ENCODE measurements at places on chromosomes 13 and 19.

- DNase-seq: no peak
Observed at GRCh38 chr13:24249624-24250023, 59.8 kb upstream of the C1QTNF9 start.

DNA sequence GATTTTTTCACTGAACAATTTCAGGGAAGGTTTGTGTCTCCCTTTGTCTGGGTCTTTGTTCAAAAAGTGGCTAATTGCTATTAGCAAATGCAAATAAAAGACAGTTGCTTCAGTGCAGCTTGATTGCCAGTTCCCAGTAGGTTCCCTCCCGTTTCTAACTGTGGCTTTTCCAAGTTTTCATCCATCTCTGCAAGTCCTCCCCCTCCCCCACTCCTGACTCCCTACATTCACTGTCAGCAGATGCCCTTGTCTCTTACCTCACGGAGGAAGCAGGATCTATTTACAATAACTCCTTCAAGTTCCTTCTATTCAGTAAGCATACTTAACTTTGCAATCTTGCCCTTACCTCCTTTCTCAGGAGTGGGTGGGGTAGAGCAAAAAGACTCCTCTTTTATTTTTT, 55.4 kb upstream of the SCEL start:
- no peak for DNase-seq

DNA sequence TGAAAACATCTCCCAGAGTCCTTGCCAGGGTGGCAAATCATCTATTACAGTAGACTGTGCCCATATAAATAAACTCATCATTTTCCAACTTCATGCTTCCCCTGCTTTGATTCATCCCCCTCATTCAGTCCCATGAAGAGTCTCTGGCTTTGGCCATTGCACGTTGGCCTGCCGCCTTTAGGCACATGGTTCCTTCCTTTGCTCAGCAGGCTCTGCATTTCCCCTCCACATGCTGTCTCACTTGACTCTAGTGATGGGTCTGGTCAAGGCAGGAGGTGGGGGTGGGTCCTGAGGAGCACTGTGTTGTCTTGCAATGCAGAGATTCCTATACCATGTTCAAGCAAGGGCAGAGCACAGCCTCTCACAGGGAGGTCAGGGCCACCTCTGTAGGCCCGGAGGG, 48.8 kb upstream of the ARGLU1 start:
- no peak for DNase-seq

DNA sequence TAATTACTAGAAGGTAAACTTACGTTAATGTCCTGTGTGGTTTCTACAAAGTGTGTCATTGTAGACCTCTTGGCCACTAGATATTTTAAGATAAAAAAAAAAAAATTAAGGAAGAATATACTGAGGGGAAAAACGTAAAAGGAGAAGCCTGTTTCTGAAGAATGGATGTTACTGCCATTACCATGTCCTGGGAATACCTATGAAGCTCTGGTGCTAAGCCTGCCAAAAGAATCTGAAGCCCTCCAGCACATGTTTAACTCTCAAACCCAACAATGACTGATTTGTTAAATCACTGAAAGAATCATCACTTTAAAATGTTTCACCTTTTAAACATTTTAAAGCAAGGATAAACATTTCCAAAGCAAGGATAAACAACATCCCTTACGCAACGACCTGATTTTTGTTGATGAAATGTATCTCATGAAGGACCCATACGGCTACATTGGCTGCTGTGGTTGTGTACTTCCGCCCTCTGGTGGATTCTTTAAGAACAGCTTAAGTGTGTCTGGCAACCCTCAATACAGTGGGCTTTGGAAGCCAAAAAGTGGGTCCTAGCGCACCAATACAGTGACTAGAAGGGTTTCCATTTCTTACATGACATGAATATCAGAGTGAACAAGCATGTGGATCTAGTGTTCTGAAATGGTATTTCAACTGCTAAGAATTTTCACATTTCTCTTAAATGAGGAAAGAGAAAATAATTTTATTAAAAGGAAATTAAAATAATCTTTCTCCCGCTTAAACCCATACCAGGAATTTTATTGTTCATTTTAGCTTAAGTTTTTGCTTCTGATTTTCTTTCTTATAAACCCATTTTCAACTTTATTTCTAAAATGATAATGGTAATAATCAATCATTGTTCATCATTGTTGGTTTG, 74.5 kb upstream of the RAP2A start:
- peak; percentile 1 for DNase-seq

DNA sequence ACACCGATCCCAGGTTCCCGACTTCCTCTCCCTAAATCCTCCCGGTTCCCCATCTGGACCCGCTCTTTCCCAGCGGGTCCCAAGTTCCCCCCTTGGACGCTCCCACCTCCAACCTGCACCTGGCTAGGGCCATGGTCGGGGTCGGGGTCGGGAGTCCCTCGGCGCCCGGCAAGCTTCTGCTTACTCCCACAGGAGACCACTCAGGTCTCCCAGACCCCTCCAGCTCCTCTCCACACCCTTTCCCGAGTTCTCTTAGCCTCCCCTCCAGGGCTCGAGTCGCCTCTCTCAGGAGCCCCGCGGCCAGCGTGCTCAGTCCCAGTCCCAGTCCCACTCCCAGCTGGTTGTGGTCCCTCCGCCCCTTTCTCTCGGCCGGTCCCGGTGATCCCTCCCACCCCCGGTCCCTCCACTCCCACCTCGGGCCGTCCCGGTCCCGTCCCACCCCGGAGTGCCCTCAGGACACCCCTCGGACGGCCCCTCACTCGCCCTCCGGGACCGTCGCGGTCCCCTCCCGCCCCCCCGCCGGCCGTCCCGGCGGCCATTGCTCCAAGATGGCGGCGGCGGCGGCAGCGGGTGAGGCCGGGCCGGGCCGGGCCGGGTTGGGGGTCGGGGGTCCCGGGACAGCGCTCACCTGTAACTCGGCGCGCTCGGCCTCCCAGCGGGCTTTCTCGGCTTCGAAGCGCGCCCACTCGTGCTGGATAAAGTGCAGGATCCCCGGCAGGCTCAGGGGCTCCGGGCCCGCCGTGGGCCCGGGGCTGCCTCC, at the start of gene FKRP:
TSS of gene FKRP (plus strand) at position 537 of the 760 bp plus-strand sequence. CDS start 9,394 bp downstream, outside the sequence.
- peak; percentile 12 for DNase-seq

DNA sequence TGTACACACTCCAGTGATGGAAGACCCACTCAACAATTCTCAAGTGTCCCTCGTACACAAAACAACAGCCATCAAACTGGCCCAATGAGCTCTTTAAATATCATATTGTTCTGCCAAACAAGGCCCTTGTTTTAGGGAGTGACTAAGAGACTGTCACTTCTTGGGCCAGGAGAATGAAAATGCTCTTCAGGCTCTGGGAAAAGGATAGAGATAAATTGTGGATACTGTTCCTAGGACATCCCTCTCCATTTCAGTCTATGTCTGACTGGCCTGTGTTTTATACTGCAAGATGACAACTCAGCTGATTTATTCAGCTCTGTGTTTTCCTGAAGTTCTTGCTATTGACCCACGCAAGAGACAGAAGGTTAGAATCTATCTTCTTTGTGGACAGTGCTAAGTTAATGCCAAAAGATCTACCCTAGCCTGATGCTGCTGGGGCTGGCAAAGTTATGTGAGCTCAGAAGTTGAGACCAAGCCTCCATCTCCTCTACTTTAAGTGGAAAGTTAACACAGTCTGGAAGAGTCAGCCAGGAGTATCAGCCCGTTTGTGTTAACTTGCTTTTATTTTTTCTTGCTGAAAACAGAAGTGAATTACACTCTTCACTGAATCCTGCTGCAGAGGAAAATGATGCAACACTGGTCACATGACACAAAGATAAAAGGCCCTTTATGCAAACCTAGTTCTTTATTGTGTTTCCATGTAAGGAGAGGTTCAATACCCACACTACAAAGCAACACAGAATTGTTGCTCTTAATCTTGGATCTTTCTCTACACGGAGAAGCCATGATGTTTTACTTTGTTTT, 14.6 kb downstream of the FRY start:
- no peak for DNase-seq

DNA sequence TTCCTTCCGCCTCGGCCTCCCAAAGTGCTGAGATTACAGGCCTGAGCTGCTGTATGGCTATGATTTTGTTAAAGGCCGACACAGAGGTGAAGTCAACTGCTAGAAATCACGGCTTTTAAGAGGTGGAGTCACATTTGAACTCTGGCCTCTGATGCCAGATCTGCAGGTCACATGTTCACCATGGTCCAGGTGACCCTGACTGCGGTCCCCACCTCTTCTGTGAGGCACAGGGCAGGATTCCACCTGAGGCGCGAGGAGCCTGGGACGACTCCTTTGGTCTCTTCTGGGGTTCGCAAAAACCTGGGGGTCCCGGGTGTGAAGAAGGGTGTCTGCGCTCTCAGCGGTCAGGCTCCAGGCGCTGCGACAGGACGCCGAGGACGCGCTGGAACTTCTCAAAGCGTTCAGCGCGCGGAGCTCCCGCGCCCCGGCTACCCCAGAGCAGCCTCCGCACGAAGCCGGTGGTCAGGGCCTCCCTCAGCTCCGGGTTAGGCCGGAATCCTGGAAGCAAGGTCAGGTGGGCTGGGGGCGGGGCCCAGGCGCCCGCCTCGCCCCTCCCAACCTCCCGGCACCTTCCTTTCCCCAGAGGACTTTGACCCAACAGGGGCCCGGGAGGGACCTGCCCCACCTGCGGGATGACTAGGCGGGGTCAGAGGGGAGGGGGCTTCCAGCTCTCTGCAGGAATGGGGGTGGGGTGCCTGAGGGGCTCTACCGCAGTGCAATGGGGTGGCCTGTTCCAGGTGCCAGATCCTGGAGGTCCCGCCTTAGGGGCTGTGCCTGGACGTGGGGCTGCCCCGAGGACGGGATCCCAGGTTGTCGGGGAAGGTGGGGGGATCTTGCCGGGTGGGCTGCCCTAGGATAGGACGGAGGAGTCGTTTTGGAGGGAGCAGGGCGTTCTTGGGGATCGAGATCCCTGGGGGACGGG, 13.0 kb downstream of the TRIP10 start:
- DNase-seq: no peak

GRCh38 chr19:1069009-1069779, 2.2 kb downstream of the ARHGAP45 start:
- peak; percentile 72 for DNase-seq

DNA sequence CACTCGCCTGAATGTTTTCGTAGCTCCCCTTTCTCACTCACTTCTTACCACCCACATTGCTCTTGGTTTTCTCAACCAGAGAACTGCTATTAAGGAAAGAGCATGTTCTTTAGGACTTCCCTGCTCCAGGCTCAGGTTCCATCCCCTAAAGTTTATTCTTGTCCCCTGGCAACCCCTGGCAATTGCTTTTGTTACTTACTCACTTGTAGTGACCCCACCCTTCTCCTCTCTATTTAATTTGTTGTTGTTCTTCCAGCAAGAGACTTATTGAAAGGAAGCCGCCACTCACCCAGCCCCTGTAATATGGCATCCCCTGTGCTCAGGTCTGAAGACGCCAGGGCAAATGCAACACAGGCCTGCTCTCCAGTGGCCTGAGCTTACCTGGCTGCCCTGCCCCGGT, 233.7 kb upstream of the SOX21 start:
- DNase-seq: no peak

GRCh38 chr13:50672025-50672424, 171.5 kb downstream of the DLEU7 start:
- no peak for DNase-seq

GRCh38 chr19:48963371-48964204, 1.5 kb upstream of the FTL start:
- DNase-seq: peak; percentile 30

- DNase-seq: no peak
Observed at GRCh38 chr19:14629557-14629956, 45.1 kb downstream of the ADGRE3 start.

DNA sequence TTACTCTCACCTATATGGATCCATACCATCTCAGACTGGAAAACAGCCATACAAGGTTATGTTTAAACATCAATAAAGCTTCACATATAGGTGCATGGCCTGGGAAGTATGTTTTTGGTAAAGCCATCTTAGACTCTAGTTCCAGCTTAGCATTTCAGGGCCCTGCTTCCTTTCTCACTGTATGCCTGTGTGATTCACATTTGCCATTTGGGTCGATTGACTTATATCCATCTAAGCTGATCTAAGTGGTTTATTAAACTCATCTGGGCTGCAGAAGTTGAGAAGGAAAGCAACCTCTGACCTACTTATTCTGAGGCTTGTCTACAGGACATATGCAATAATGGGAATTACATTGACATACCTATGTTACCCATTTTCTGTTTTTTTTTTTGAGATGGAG, 33.5 kb downstream of the ZNF506 start:
- no peak for DNase-seq

DNA sequence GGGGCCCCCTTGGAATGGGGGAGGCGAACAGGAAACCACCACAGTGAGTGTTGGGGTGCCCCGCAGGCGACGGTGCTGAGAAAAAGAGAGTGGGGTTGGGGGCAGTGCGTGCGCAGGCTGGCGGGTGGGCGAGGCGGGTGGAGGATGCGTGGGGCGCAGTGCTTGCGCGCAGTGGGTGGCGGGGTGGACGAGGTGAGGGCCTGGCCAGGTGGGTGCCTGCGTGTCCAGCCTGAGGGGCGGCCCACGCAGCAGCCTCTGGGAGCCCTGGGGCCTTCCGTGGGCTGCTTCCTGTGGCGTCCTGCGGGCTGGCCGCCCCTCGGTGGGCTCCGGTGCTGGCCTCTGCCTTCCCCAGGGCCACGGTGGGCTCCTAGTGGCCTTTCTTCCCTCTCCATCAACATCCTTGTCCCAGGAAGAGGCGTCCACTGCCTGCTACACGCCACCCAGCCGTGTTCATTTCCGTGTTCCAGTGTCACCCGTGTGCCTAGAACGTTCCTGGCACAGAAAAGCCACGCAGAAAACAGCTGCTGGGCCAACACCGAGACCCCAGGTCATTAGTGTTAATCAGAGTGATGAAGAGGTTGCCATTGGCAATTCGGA, 7.1 kb downstream of the ATP11A start:
- DNase-seq: no peak

GRCh38 chr13:85492283-85492682, 306.9 kb downstream of the SLITRK6 start:
- no peak for DNase-seq

GRCh38 chr19:4694211-4694987, 24.3 kb upstream of the MYDGF start:
- no peak for DNase-seq

DNA sequence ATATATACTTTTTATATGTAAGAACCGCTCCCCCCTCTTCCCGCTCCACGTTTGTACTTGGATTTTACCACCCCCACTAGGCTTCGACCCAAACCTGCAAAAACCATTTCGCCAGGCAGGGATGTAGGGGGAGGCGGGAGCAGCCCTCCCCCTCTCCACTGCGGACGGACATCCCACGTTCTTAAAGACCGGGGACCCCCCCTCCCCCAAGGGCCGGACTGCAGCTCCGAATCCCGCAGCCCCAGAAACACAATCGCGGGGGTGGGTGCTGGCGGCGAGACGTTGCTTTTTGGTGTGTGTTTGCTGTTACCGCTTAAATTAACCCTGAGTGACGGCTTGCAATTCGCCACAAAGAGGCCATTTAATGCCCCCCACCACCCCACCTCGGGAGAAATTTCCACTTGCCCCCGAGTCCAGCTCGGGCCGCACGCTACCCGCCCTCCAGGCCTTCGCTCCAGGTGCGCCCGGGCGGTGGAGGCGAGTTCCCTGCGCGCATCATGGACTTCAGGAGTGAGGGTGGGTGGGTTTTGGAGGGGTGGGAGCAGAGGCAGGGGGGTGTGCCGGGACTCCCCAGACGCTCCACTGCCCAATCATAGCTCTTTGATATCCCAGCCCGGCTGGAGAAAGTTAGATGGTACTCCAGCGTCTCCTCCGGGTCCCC, 15.8 kb downstream of the NFIX start:
- DNase-seq: no peak
